ENCODE measurements at places on chromosomes 1 and 21.
A peak's percentile ranks its signal among the peaks of the same experiment; 100 is the strongest.

- DNase-seq, result no peak
Observed at GRCh38 chr1:38039331-38040088, 7.1 kb downstream of the POU3F1 start.

DNA sequence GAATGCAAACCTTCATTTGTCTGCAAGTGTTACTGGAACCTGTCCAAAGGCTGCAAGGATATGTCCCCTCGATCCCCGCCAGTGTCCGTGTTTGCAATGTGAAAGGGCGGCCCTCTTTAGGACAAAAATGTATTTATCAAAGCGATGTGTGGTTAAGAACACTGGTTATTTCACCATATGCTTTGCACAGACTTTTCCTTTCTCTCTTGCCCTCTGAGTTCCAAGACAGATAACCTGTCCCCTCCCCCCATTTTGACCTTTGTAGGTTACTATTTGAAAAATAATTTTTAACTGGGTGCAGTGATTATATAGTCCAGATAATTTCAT is 1.8 kb downstream of the CHRM3 start:
- DNase-seq, result no peak

DNA sequence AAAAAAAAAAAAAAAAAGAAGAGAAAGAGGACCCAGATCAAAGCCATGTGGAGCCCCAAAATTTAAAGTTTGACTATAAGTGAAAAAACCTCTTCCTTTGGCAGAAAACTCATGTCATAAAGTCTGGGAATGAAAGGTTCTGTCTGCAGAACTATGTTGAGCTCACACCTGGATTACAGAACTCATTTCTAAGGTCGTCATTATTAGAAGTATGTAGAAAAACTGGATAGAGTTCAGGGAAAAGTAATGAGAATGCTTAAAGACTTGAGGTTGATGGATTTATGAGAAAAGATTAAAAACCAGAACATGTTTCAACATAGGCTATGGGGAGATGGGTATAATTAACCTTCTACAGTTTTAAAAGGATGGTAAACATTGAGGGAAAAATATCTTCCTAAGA is 90.7 kb upstream of the COL11A1 start:
- no peak for DNase-seq

GRCh38 chr1:218494449-218494852 is 149.3 kb downstream of the TGFB2 start:
- no peak for DNase-seq

- DNase-seq, result no peak
Observed at GRCh38 chr1:153253693-153254092, 5.8 kb upstream of the LORICRIN start.

DNA sequence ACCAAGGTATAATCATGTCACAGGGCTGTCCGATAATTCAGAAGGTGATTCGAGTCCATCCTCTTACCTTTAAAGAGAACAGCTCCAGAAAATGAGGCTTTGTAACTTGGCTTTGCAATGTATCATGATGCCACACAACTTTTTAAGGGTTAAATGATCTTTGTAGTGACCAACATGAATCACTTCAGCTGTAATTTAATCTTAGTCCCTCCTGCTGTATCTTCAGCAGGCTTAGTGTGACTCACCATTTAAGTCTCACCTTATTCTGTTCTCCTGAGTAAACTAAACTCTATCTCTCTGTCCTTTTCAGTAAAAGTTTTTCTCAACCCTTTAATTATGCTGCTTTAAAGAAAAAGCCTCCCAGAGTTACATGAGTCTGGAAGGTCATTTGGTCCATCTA is 1.9 kb upstream of the HIVEP3 start:
- DNase-seq, result no peak

DNA sequence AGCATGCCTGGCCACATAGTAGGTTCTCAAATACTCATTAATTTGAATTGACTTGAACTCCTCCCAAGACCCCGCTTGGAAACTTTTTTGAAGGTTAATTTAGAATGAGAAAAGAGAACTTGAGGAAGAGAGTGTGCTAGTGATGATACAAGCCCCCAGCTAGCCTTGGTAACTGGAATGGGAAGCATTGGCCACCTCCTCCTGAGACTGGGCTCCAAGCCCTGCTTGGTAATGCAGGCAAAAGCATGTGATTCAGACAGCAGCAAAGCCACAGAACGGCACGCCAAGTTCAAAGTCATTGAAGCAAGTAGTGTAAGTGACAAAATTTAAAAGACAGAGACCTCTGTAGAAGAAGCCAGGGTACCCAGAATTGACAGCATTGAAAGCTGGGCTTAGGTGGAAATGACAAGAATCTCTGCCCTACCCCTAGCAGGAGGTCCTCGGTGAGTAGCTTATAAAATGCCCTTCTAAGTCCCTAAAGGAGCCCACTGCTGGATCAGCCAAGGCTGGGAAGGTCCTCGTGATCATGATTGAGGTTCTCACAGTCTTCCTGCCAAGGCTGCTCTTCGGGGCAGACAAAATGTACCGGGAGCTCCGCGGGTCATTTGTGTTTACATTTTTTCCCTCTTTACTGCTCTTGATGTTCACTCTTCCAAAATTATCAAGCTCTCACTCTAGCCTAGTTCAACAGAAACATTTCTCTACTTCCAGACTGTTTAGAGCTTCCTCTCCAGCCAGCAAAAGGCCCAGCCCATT is 99.4 kb downstream of the TSEN15 start:
- DNase-seq, result peak; percentile 56

DNA sequence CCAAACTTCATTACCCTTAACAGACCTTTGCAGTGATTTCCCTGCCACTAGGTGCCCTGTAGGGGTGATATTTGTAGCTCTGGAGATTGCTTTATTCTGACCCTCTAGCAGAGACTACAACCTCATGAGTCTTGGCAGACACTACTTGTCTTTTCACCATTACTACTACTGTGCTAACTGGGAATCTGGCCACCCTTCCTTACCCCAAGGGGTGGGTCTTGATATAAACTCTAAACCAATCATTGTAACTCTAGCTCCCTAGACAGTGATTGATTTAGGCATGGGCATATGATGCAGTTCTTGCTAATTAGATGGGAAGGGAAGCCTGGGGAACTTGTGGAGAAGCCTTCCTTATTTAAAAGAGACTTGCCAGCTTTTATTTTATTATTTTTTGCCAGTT is 3.9 kb downstream of the KPNA6 start:
- DNase-seq, result no peak

DNA sequence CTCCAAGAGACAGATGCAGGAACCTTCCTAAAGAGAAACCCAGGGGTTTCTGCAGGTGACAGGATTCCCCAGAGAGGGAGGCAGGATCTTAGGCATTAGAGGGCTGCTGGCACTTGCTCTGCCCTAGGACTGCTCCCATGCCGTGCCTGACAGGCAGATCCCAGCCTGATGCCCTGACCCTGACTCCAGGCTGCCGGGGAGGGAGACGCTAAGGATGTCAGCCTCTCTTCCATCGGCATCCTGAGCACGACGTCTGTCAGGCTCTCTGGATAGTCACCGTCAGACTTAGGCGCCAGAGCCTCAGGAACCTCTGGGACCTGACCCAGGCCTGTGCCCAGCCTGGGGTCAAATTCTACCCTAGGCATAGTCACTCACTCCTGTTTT is 157.1 kb downstream of the NPHP4 start:
- DNase-seq, result no peak

- no peak for DNase-seq
Observed at GRCh38 chr1:79355090-79355489, 348.6 kb upstream of the ADGRL4 start.

DNA sequence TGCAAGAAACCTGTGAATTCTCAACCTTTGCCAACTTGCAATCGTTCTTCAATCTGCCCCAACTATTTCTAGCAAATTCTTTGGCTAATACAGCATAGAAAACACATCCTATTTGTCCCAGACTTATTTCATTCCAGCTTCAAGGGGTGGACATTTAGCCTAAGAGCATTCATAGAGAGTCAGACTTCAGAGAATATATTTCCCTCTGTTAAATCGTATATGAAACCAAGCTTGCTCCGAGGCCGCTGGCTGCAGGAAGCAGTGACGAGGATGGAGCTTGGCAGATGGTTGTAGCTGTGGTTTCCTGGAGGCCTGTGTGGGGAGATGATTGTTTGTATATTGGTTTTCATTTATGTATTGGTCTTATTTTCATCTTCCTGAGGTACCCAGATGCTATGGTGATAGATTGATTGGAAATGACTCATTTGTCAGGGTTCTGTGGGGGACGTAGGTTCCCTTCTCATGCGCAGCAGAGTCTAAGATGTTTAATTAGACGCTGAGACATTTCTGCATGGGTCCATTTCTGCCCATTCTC is 26.1 kb downstream of the MAN1C1 start:
- peak; percentile 47 for DNase-seq

DNA sequence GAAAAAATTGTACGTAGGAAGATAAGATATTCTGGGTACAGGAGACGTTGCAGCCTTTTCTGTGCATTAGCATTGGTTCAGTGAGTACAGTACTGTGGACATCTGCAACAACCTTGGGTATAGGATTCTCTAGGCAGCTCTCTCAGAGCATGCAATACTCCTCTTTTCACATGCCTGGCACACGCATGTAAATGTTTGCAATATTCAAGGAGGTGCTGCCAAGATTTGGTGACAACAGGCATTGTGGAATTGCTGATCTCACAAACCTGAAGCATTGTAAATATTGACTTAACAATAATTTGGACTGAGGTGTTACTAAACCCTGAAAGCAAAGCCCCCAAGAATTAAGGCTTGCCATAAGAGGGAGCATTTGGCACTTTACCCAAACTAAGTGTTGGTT is 126.8 kb downstream of the GRIK1 start:
- DNase-seq, result no peak

DNA sequence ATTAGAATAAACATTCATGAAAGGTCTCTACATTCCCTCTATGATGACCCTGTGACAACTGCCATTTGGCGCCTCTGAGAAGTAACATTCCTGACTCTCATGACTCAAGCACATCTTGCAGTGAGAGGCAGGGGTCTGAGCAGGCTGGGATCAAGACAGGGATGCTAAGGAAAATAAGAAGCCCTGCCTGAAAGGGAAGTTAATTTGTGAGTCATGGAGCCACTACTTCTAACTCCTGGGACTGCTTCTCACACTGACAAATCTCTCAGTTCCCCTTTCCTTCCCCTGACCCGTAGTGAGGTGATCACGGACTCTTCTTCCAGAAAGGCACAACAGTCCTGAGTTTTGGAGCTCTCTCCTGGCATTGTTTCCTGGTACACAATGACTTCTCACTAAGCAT is 231.9 kb downstream of the TNR start:
- no peak for DNase-seq

GRCh38 chr1:19764848-19765247 is 34.9 kb downstream of the TMCO4 start:
- no peak for DNase-seq

GRCh38 chr1:30759718-30760281 is 2.2 kb upstream of the LAPTM5 start:
- DNase-seq, result no peak

DNA sequence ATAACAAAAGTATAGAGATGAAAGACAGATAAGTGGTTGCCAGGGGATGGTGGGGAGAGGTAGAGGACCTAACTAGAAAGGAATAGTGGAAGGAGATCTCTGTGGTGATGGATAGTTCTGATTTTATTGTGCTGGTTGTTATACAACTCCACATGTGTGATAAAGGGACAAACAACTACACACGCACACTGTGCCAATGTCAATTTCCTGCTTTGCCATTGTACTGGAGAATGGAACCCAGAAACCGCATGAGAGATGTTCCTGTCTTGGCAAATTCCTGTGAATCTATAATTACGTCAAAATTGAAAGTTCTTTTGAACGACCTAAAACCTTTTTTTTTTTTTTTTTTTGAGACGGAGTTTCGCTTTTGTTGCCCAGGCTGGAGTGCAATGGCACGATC is 11.0 kb downstream of the TNFRSF9 start:
- no peak for DNase-seq

DNA sequence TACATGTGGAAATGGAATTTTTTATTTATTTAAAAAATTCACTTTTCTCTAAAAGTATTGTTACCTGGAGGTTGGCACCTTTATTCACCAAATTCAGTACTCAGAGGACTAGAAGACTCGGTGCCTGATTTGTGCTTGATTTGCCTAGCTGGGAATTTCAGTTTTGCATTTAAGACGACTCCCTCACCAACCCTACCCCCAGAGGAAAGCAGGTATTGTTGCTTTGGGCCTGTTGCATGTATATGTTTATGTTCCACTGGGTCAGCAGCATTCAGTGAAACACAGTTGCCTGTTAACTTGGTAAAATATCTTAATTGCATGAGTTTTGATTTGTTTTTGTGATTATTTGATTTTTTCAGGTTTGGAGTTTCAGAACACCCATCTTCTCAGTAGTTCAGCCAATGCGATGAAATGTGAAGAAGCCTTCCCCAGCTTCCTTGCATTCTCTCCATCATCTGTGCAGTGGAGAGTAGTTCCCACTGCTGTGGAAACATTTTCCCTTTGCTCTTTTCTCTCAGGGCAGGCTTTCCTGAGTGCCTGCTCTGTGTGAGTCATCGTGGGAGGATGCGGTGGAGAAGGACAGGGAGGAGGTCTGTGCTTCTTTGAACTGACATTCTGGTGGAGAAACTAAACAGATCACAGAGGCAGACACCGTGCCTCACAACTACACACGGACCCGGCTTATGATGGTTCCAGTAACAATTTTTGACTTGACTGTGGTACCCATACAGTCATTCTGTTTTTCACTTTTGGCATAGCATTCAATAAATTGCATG is 6.4 kb downstream of the ADARB1 start:
- DNase-seq, result no peak

DNA sequence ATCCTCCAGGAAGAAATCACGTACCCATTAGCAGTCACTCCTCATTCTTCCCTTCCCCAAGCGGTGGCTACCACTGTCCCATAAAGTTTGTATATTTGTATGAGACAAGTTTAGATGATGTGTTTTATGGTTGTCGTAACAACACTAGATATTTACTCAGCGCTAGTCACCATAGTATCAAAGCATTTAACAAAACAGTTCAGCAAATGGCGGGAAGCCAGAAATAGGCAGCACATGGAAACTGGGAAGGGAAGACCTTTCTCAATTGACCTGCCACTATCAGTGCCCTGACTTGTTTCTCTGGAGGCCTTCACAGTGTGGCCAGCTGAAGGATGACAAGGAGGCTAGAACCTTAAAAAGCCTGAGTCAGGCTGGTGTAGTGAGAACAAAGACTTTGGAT is 31.1 kb downstream of the CNST start:
- DNase-seq, result peak; percentile 82

- DNase-seq, result no peak
Observed at GRCh38 chr1:191592039-191592438, 566.2 kb upstream of the RGS18 start.

GRCh38 chr1:115837341-115837739 is 3.6 kb downstream of the NHLH2 start:
- no peak for DNase-seq

DNA sequence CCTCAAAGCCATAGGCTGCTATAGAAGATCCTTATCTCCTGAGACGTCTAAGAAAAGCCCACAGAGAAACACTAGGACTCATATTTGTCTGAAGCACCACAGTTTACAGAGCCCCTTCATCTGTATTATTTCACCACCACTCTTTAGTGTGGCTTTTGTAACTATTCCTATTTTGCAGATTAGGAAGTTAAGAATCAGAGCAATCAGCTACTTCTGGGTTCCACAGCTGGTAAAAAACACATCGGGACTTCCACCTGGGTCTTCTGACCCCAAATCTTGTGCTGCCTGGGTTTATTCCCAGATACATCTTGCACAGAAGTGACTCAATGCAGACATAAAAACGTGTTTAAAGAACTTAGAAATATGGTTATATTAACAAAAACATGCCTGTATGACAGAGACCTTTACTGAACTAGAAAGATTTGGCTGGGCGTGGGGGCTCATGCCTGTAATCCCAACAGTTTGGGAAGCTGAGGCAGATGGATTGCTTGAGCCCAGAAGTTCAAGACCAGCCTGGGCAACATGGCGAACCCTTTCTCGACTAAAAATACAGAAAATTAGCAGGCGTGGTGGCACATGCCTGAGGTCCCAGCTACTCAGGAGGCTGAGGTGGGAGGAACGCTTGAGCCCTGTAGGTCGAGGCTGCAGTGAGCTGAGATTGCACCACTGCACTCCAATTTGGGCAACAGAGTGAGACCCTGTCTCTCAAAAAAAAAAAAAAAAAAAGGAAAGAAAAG is 40.9 kb downstream of the ELK4 start:
- no peak for DNase-seq

Measured in left cardiac atrium (tissue), 4 donors.